ENCODE measurements at places on chromosomes 2 and 18.

DNA sequence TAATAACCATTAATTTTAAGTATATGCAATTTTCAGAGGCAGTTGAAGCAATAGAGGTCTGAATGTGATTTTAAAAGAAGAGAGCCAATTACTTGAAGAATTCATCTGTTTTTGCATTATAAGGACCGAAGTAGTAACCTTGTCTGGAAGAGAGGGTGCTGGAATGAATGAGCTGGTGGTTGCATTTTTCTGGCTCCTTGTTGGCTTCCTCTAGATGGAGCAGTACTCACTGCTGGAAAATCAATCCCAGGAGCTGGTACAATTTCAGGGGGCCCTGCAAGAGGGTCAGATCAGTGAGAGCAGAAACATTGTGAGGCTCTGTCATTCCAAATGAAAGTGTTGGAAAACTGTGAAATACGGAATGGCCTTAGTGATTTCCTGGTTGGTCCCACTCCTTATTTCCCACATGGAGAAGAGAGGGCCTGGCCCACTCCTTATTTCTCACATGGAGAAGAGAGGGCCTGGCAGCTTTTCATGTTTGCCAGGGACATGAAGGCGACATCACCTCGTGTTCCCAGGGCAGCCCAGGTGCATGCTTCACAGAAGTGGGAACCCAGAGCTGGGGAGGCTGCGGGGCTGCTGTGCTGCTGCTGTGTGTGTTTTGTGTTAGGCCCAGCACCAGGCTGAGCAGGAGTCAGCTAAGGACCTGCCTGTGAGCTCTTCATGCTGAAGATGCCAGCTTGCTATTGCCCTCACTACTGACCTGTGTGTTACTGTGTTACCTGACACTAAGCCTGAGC, 197.4 kb downstream of the SNTG2 start:
- DNase-seq = no peak

- DNase-seq = no peak
These were observed 133.4 kb downstream of the RBMS1 start for GRCh38 chr2:160360089-160360757.

DNA sequence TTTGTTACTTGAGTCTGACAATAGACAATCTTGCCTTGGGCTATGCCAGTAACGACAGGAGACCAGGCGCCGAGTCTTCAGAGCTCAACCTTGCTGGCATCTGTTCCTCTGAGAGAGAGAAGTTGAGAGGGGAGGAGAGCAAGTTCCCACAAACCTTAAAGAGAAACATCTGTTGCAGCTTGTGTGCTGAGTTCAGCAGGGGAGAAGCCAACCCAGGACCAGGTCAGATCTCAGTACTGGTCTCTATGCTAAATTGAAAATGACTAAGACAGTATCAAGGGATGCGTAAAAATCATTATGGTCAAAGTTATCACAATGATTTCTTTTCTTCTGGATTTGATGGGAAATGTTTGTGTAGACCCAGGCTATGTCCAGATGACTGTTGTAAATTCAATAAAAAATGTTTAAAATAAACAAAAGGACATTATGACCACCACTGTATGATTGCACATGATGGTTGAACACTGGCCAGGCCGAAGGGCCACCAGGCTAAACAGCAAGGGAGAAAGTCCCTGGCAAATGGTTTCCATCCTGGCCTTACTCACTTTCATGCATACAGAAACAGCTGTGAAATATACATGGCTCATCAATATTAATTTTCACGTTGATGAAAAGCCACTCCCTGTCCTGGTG, 100.3 kb upstream of the PMAIP1 start:
- DNase-seq = no peak

DNA sequence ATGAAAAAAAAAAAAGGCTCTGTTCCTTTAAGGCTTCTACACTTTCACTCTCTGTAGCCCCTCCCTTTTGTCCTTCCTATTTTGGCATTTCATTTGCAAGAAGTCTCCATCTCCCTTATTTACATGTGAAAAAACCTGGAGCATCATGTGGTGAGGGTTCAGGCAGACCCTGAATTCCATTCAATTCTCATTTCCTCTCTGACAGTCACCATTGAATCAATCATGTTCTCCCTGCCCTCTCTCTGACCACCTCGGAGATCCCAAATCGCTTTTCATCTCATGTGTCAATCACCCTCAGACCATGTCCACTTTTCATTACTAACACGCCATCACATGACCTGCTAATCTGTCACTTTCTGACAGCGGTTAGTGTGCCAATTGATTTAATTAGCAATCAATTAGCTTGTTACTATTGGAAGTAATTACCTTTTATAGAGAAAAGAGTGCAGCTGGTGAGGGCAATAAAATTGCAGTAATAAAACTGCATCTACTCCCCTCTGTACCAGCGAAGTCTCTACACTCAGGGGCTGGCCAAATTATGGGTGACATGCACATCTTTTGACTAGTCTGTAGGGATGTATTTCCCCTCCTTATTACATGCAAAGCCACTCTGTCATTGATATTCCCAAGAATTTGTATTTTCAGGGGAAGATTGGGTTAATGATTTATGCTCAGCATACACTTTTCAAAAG, 317.4 kb downstream of the EN1 start:
- no peak for DNase-seq

GRCh38 chr2:38658613-38659012, 7.3 kb upstream of the GALM start:
- no peak for DNase-seq

- DNase-seq = no peak
These were observed 331.5 kb downstream of the HRH4 start for GRCh38 chr18:24791751-24792545.

- no peak for DNase-seq
These were observed 40.5 kb downstream of the ANKRD12 start for GRCh38 chr18:9177031-9177430.

DNA sequence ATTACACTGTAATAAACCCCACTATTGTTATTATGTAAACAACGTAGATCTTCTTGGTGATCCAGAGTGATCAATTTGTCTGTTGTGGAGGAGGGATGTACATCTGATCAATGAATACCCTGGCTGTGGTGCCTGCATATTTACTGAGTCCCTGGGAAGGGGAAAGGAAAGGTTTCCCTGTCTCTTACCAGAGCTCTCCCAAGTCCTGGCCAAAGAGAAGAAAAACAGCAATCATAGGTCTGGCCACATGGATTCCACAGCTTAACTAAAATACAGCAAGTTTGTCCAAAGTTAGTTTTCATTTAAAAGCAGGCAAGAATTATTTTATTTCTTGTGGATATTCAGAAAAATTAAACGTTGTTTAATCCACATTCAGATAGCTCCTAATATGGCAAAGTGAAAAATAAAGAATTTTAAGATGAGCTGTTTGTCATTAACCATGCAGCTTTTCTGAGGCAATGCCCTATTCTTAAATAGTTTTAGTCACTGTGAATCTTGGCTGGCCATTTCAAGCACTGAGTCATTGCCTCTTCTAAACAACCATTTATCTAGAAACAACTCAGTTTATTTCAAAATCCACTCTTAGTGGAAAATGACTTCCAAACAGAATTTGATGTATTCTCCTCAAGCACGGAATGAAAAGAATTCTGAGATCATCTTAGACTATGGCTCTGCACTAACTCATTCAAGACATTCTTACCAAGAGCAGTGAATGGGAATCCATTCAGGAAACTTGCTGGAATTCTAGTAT, 1004.4 kb upstream of the CDH2 start:
- DNase-seq = no peak

GRCh38 chr18:49968644-49969309, 155.4 kb upstream of the ACAA2 start:
- DNase-seq = no peak

- DNase-seq = no peak
These were observed 93.0 kb downstream of the COL6A3 start for GRCh38 chr2:237320801-237321560.

- DNase-seq = no peak
These were observed 40.1 kb downstream of the ODC1 start for GRCh38 chr2:10407841-10408648.

DNA sequence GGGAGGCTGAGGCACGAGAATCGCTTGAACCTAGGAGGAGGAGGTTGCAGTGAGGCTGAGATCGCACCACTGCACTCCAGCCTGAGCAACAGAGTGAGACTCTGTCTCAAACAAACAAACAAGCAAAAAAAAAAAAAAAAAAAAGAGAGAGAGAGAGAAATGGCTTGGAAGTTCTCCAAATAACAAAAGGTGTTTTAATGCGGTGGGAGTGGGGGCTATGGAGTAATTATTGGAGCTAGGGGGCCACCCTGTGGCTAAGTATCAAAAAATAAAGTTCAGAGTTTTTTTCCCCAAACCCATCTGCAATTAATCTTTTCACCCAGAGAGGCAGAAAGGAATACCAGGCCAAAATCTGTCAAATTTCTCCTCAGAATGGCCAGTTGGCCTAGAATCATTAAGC, 23.0 kb upstream of the CEP68 start:
- DNase-seq = no peak

DNA sequence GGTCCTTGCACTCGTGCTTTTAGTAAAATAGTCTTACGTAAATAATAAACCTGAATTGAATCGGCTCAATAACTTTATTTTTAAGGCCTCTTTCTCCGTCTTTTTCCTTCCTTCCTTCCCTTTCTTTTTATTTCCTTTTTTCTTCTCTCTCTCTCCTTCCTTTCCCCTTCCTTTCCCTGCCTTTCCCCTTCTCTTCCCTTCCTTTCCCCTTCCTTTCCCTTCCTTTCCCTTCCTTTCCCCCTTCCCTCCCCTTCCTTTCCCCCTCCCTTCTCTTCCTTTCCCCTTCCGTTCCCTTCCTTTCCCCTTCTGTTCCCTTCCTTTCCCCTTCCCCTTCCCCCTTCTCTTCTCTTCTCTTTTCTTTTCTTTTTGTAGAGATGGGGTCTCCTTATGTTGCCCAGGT, 121.0 kb downstream of the NCKAP5 start:
- no peak for DNase-seq

- DNase-seq = no peak
These were observed 233.0 kb downstream of the NEDD4L start for GRCh38 chr18:58276789-58277739.

DNA sequence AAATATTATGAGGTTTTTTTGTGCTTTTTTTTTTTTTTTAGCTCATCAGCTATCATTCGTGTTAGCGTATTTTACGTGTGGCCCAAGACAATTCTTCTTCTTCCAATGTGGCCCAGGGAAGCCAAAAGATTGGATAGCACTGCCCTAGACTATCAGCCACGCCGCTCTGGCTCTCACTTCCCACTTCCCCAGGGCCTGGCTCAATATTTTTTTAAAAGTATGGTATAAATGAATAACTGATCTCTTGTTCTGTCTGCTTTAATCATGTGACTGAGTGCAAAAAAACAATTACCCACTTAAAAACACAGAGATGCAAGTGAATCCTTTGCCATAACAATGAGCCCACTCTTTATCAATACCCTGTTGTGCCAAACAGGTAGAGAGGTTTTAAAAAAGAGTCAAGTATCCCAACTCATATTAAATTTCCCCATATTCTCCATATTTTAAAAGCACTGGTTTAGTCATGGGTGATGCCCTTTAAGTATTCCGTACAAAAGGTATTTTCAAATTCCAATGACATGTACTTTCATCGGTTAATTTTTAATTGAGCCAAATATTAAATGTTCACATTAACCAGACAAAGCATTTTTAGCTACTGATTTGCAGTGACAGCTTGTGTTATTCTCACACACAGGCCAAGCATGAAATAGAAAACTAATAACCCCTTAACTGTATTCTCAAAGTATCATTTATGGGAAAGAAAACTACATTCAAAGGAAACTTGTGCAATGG, 12.6 kb downstream of the BCL2 start:
- no peak for DNase-seq

DNA sequence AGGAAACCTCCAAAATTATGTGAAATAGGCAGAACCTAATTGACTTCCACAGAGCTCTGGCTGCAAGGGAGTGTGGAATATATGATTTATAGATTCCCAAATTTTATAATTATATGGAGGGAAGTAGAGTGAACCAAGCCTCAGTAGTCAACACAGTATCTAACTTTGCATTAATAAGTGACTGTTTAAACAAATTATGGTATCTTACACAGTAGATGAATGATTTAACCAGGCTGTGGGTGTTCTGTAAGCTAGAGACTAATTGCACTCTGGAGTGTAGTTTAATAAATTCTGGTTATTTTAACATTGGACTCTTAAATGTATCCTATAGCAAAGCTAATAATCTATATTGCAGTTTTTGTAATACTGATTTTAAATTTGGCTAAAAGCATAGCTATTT, 183.5 kb downstream of the KIAA1328 start:
- DNase-seq = no peak

- no peak for DNase-seq
These were observed 22.4 kb downstream of the TWIST2 start for GRCh38 chr2:238870261-238870660.

GRCh38 chr2:36512705-36513104, 85.3 kb downstream of the FEZ2 start:
- no peak for DNase-seq

All from central memory CD8-positive, alpha-beta T cell (primary cell).